ENCODE measurements at places on chromosomes 13 and 19. TPM values are rescaled to one million over a fixed set of nuclear protein-coding genes. Genes with fewer than 3 reads are reported as not detected.

Gene FAM216B
- total RNA-seq = not detected

Gene NCAN
- total RNA-seq = not detected

Gene CYP2A7
- total RNA-seq = not detected

GRCh38 chr19:13951043-13951442, 1.3 kb upstream of the DCAF15 start:
- H3K4me1 ChIP-seq = 0 out of 2 replicates have a peak, but pooled peaks cover 6% of the 10 kb centered on the region
- no peak overlapping the region for H3K4me3 ChIP-seq
- no peaks in the 10 kb centered on the region for H3K36me3 ChIP-seq
- no peaks in the 10 kb centered on the region for H3K27me3 ChIP-seq
- no peak for DNase-seq
- no peak overlapping the region for H3K27ac ChIP-seq

- no peak overlapping the region for H3K27ac ChIP-seq
- no peaks in the 10 kb centered on the region for H3K27me3 ChIP-seq
- no peak overlapping the region for H3K4me3 ChIP-seq
- no peak for DNase-seq
Observed at GRCh38 chr13:45792827-45793303, 58.7 kb downstream of the SIAH3 start.

GRCh38 chr13:65166675-65167074, 2063.5 kb downstream of the PCDH9 start:
- no peak overlapping the region for H3K4me3 ChIP-seq
- H3K36me3 ChIP-seq = no peaks in the 10 kb centered on the region
- no peak for DNase-seq

- DNase-seq = peak; percentile 78
- H3K36me3 ChIP-seq = peaks cover 3% of the 10 kb centered on the region
- H3K4me1 ChIP-seq = peaks cover 20% of the 10 kb centered on the region
- no peak overlapping the region for H3K4me3 ChIP-seq
- H3K27ac ChIP-seq = peak overlapping the region; percentile 7
Observed at GRCh38 chr19:16200038-16201010, 2.6 kb downstream of the AP1M1 start.

GRCh38 chr19:17215127-17215971, at the start of gene USE1:
USE1 (plus strand) TSS chr19:17215357; CDS start chr19:17215406, 49 bp downstream.
- peak within 1 kb of the TSS; percentile 98 for H3K27ac ChIP-seq
- H3K36me3 ChIP-seq = peaks cover 3% of the 10 kb centered on the region
- DNase-seq = peak; percentile 89
- H3K4me1 ChIP-seq = peaks cover 11% of the 10 kb centered on the region
- peak within 1 kb of the TSS; percentile 86 for H3K4me3 ChIP-seq

DNA sequence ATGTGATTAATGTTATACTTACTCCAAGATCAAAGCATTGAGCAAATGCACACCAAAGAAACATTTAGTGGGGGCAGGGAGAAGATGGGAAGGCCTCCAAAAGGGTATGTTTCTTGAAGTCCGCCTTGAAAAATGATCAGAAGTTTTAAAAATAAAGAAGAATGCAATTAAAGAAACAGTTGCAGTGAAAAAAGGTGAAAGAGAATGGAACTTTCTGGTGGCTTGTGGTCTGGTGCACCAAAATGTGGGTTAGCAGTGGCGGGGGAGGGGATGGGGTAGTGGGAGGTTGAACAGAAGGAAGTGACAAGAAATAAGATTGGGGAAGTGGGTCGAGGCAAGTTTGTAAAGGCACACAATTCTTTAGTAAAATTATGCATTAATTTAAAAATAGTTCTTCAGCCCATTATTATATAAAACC, 2.5 kb downstream of the LCP1 start:
- no peak overlapping the region for H3K27ac ChIP-seq
- no peaks in the 10 kb centered on the region for H3K36me3 ChIP-seq
- peaks cover 14% of the 10 kb centered on the region for H3K4me1 ChIP-seq
- DNase-seq = no peak
- H3K27me3 ChIP-seq = no peaks in the 10 kb centered on the region

Measured in Caco-2 (cell line).